NCI-H1105 treated with DMSO at 0.1 percent for 48 hours (cell line): ENCODE measurements at places on chromosomes 7 and 10.
A peak's percentile ranks its signal among the peaks of the same experiment; 100 is the strongest.

DNA sequence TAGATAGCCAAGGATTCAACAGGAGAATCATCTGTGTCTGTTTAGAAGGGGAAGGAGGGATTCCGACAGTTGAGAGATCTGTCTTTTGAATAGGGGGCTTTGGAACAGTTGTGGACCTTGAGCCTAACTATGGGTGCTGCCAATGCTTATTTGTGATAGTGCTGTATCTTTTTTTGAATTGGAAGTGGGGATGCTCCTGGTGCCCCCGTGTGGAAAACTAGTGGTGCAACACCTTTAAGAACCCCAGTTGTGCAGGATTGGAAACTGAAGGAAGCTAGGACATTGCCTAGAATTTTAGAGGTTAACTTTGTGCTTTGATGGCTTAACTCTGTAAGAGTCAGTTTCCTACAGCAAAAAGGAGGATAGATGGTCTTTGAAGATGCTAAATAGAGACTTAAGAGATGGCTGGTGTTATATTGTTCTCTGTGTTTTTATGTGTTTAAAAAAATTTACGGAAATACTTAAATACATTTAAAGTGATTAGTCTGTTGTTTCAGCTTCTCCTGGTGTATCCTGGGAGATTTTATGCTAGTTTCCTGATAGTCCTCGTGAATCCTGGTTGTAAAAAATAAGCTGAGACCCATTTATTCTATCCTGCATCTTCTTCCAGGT lies 69.3 kb downstream of the AP3M1 start:
- DNase-seq, result peak; percentile 42

DNA sequence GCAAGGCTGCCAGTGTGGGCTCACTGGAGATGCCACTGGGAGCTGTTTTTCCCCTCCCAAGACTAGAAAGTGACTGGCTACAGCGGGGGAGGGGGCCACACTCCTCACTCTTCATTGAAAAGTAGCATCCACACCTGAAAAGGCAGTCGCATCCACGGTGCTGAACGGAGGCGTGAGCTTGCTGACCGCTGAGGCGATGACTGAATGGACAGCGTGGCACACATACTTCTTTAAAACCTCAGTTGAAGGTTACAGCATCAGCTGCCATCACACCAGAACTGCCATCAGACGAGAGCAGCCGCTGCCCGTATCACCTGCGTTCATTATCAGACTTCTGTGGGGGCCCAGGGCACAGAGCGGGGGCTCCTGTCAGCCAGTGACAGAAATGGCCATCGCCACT lies 327.2 kb downstream of the DNAJB6 start:
- no peak for DNase-seq

DNA sequence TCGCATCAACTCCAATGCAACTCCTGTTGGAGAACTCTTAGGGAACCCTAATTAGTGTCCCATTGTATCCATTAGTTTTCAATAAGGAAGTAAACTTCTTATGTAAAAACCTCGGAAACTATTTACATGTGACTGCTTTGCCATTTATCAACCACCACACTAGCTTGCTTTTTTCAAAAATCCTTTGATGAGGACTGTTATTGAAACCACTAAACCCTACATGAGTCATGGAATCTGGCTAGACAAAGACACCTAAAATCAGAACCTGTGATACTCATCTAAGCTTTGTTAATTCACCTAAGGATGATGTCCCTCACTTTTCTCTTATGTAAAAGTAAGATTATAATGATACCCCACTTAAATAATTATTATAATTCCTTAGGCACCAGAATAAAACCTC lies 414.1 kb upstream of the ETV1 start:
- DNase-seq, result no peak

DNA sequence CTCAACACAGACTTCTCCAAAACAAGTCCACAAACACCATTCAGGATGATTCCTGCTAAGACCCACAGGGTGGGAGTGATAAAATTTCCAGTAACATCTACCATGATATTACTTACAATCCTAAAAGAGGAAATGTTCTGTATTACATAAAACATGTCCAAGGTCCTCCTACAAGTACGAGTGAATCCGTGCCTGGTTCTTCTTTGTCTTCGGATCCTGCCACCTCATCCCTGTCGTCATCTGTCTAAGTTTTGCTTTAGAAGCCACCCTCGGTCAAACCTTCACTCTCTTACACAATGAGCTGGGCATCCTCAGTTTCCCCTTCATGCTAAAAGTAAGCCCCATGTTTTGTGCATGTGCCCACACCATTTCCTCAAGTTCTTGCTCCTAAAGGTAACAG lies 279.0 kb downstream of the KCNMA1 start:
- DNase-seq, result no peak

- no peak for DNase-seq
These were observed 75.6 kb downstream of the POM121L12 start for GRCh38 chr7:53111031-53111430.

DNA sequence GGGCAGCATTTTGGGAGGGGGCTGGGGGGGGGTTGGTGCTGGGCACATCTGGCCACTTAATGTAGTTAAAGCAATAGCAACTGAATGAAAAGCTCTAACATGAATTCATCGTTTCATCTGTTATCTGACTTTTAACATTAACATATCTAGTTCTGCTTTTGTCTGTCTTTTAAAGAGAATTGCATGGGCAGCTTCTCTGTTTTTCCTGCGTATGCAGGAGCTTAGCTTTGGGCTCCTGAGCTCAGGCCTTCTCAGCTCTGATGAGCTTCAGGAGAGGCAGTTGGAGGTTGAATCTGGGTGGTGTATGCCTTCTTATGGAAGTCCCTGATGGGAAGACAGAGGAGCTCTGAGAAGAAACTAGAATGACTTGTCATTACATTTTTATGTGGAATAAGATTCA lies 58.4 kb downstream of the DNAJB6 start:
- DNase-seq, result no peak

GRCh38 chr7:15042285-15043065 lies 139.9 kb upstream of the DGKB start:
- DNase-seq, result no peak

- DNase-seq, result peak; percentile 0
These were observed 79.2 kb downstream of the GLRX3 start for GRCh38 chr10:130215151-130215930.

- no peak for DNase-seq
These were observed 33.9 kb downstream of the TMEM229A start for GRCh38 chr7:123998921-123999320.

- no peak for DNase-seq
These were observed 38.8 kb upstream of the INPP5A start for GRCh38 chr10:132498562-132499366.

- no peak for DNase-seq
These were observed 107.7 kb downstream of the TACC2 start for GRCh38 chr10:122096705-122097104.

GRCh38 chr10:72736176-72736827 lies 44.4 kb downstream of the MCU start:
- DNase-seq, result no peak

- DNase-seq, result peak; percentile 45
These were observed 16.9 kb upstream of the STMP1 start for GRCh38 chr7:135645296-135645904.

DNA sequence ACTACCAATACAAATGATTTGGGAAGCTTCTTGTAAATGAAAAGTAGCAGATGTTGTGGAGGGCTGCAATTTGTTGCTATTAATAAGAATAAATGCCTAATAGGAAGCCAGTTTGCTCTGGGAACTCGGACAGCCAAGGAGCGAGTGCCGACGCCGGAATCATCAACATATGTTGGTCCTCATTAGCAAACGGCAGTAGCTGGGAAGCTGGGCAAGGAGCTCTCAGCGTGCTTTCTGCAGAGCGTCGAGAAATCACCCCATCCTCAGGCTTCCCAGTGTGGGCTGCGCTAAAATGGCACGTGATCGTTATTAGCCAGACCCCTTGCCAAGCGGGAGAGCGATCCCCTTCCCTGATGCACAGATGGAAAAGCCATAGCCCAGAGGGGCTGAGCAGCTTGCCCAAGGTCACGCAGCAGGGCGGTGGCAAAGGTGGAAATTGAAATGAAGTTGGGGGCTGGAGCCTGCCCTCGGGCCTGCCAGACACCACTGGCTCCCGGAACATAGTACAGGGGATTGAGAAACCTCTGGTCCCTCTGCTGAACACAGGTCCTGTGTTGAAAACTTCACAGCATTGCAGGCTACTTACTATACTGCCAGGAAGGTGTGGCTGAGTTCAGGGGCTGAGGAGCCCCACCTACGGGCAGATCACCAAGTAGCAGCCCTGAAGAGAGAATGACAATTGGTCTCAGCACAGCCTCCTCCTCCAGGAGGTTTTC lies 326.9 kb downstream of the PLXNA4 start:
- DNase-seq, result no peak

GRCh38 chr10:89051593-89051992 lies 61.0 kb downstream of the FAS start:
- DNase-seq, result no peak

DNA sequence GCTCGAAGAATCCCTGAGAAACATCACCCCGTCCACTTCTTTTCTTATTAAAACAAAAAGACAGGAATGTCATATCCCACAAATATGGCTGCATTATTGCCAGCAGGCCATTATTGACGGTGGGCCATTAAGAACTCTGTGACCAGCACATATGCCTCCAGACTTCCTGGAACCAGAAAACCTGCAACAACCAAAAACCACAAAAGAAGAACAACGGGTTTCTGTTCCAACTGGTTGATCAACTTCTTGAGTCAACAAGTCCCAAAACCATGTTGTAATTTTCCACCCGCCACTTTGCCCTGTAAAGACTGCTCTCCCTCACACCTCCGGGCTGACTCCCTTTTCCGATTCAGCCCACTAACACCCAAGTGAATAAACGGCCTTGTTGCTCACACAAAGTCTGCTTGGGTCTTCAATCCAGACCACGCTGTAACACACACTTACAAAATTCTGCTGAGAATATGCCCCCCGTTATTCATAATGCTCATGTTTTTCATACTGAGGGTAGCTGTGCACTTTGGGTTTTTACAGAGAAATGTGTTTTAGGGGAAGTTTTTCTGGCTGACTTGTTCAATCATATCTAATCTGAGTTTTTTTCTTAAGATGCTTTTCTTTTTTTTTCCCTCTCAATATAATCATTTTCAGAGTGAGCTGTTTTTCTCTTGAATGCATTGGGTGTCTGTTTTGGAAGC lies 20.7 kb downstream of the ZNF107 start:
- no peak for DNase-seq

DNA sequence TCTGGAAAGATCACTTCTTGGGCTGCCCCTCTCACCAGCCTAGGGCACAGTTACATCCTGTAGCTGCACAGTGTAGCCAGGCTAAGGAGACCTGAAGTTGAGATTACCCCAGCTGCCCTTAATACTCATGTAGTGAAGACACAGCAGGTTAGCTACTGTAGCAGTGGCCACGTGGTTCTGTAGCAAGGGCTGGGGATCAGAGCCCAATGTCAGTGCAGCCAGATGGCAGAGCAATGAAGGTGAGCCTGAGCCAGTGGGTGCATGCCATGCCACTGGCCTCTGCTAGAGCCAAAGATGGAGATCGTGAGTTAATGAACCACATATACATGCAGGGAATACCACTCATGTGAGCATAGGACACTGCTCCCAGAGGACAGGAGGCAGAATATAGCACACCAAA lies 15.5 kb downstream of the AMPH start:
- DNase-seq, result no peak

GRCh38 chr7:37346761-37347160 lies 101.9 kb downstream of the ELMO1 start:
- peak; percentile 91 for DNase-seq

GRCh38 chr7:107907790-107908189 lies 16.8 kb downstream of the DLD start:
- no peak for DNase-seq

- DNase-seq, result no peak
These were observed 170.9 kb upstream of the INHBA start for GRCh38 chr7:41873741-41874140.

DNA sequence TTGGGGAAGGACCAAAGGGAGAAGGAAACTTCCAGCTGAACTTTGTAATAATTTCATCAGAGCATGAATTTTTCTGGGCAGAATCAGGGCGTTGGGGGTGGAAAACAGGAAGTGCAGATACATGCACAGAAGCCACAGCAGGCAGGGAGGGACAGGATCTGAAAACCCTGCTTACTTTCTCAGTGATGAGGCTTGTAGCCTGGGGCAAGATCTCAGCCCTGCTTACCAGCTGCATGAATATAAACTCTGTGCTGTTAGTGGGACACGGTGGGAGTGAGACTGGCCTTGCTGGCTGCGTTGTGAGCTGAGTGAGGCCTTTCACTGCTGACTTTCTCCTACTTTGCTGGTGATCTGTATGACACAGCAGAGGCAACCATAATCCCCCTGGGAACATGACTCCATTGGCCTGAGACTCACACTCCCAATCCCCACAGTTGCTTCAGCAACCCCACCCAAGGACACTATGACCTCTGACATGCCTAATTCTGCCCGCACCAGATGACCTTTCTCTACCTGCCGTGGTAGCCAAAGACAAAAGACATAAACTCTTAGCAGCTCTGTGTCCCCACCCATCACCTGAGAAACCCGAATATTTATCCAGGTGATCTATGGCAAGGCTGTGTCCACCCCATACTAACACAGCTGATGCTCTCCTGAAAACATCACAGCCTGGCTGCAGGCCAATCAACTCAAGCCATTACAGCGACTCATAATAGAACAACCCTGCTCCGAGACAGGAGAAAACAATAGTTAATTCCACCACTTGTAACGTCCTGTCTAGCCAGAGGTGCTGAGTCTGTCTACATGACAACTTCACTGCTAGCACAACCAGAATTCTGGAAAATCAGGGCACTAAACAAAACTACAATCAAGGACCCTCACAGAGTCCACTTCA lies 190.7 kb upstream of the CHRM2 start:
- DNase-seq, result no peak

GRCh38 chr10:119777686-119778085 lies 51.8 kb downstream of the INPP5F start:
- no peak for DNase-seq

GRCh38 chr7:26721450-26721849 lies 142.9 kb downstream of the SKAP2 start:
- no peak for DNase-seq

DNA sequence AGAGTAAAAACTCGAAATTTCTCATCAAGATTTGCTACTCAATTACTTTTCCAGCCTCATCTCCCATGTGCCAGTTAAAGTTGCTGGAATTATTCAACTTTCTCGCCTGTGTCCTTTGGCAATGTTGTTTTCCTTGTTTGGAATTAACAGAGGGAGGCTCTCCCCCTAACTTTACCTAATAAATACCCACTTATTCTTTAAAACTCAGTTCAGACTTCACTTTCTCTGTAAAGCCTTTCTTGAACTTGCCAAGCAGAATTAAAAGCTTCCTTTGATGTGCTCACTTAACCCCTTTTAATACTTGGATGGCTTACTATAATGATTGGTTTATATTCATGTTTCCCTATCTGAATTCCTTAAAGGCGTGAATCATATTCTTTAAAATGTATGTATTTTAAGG lies 104.1 kb downstream of the MKLN1 start:
- DNase-seq, result no peak

DNA sequence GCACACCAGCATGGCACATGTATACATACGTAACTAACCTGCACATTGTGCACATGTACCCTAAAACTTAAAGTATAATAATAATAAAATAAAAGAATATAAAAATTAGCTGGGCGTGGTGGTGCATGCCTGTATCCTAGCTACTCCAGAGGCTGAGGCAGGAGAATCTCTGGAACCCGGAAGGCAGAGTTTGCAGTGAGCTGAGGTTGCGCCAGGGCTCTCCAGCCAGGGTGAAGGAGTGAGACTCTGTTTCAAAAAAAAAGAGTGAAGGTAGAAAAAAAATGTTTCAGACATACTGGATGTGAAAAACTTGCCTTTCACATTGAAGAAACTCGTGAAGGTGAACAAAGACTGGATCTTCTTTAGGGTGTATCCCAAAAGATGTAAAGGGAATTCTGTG lies 26.7 kb downstream of the TSPAN14 start:
- DNase-seq, result no peak
